ENCODE measurements at places on chromosomes 7 and 10.
A peak's percentile ranks its signal among the peaks of the same experiment; 100 is the strongest.

- no peak for DNase-seq
These were observed 139.8 kb upstream of the NAMPT start for GRCh38 chr7:106424476-106425016.

- DNase-seq: peak; percentile 79
These were observed 287.2 kb upstream of the MKLN1 start for GRCh38 chr7:131040467-131040932.

GRCh38 chr10:13291821-13292773, 7.8 kb downstream of the PHYH start:
- no peak for DNase-seq

DNA sequence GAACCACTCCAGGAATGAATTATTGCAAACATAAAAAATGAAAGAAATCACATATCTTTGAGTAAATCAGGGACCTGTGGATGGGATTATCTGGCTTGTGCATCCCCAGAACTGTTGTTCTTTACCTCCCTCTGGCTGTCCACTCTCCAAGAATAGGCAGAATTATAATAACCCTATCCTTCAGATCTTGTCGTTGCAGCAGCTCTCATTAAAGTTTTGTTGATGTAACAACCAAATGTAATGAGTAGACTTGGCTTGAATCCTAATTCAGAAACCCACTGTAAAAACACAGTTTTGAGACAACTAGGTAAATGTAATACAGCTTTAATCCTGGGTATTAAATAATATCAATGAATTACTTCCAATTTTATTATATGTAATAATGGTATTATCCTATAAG, 16.2 kb downstream of the LSM5 start:
- no peak for DNase-seq

DNA sequence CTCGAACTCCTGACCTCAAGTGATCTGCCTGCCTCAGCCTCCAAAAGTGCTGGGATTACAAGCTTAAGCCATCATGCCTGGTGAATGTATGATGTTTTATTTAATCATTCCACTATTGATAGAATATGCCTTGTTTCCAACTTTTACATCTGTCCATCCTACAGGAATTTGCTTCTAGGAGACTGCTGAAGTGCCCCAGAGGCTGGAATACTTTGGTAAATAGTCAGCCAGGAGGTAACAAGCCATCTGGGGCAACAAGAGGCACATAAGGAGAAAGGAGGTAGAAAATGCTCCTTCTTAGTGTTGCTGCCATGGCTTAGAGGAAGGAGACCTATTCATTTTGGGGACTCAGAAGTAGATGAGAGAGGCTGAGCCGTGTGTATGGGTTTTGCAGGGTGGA, 14.8 kb downstream of the PLCE1 start:
- no peak for DNase-seq

DNA sequence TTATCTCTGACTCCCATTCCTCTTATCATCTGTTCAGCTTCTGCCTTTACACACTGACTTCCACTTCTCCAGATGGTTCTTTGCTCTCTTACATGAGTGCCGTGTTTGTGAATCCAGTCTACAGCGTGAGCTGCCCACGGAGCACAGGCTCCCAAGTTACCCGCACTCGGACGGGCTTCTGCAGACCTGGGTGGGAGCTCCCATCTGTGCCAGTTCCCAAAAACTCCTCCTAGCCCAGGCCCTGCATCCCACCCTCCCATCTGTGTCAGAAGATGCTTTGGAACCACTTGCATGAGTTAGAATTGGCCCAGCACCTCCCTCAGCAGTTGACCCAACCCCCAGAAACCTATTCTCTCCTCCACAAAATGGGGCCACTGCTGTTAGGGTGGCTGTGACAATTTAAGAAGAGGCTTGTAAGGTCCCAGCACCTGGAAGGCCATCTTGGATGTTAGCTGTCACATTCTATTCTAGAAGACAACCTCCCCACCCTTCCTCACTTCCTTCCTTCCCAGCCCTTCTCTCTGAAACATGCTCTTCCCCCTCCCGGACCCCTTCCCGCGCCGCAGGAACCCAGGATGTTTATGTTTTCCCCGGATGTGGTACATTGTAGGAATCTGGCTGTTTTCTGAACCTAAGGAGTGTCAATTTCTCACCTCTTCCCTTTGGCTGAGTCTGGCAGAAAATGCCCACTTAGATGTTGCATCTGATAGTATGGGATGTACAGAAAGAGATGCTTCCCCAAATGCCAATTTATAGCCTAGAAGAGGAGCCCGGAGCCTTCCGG, 79.2 kb downstream of the CCDC3 start:
- DNase-seq: no peak

GRCh38 chr10:120578890-120579289, 121.9 kb downstream of the PLPP4 start:
- no peak for DNase-seq

GRCh38 chr10:3486346-3487065, 298.5 kb downstream of the KLF6 start:
- peak; percentile 93 for DNase-seq

DNA sequence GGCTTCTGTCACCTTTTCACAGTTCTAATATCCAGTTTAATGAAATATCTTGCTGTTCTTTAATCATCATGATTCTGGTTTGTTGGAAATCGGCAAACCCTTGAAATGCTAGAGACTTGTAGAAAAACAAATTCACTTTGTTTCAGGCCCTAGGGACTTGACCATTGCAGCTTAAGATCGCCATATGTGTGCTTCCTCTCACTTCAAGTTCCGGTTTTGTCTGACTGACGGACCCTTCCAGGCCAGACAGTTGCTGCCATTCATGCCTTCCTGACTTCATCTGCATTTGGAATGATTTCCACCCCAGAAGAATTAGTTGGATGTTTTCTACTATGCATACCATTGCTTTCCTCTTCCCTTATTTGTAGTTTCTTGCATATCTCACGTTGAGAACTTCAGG, 125.6 kb downstream of the CELF2 start:
- DNase-seq: no peak

GRCh38 chr7:149529136-149529718, 31.6 kb upstream of the ZNF746 start:
- DNase-seq: no peak

DNA sequence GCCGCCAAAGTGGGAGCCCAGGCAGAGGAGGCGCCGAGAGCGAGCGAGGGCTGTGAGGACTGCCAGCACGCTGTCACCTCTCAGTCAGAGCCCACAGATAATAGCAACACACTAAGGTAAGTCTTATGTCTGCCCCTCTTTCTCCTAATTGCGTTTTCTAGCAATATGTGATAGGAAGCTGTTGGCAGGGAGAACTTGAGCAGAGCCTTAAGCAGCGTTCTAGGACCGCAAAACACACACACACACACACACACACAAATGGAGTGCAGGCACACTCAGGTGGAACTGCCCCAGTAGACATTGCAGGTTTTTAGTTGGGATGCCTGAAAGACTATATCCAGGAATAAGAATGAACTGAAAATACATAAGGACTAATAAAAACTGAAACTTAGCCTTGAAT, 1188.5 kb downstream of the NXPH1 start:
- no peak for DNase-seq

DNA sequence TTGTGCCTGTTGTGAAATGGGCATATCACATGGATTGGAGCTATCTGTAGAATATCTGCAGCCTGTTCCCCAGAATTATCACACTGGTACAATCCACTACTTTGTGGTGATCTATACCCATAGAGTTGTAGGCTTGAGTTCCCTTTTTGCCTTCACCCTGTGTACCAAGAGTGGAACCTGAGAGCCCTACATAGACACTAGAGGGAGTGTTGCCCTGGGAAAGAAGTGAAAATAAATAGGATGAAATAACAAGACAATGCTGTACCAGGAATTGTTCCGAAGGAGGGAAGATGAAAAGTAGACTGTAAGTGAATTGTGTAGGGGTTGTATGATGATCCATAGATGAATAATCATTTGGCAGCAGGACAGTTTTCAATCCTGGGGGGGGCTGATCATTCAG, 9.0 kb downstream of the SORCS3 start:
- peak; percentile 43 for DNase-seq

DNA sequence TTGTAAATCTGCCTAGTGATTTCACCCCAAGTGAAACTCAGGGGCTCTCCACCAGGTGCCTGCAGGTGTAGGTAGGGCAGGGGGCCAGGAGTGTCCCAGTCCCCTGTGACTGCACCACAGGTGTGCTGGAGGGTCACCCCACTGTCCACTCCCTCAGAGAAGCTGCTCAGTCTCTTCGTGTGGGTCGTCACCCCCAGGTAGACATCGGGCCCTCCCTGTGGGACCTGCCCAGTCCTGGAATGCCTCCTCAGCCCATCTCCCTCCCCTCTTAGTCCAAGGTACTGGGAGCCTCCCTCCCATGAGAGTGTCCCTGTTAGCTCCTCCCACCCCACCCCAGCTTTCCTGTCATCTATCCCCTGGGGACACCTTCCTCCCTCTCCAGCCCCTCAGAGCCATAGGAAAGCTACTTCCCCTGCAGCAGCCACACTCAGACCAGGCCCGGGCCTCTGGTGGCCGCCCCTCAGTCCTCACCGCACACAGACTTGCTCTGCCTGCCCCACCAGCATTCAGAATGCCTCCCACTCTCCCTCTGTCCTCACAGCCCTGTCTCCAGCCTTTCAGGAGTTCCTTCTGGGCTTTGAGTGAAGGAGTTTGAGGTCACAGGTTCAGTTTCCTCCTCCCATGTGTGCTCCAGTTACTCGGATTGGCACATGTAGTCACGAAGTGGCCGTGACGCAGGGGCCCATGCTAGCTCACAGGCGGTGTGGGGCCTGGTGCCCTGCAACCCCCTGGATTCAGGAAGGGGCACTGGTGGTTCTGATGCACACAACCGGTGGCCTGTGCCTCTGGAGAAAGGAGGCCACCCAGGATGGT, 5.1 kb downstream of the ALOX5 start:
- DNase-seq: peak; percentile 24

- DNase-seq: no peak
These were observed 369.2 kb upstream of the MGMT start for GRCh38 chr10:129097776-129098330.

- DNase-seq: peak; percentile 21
These were observed 1.3 kb downstream of the GLI3 start for GRCh38 chr7:42235741-42236161.

- DNase-seq: no peak
These were observed 220.3 kb downstream of the RPS24 start for GRCh38 chr10:78254013-78254412.

- peak; percentile 76 for DNase-seq
These were observed 95.5 kb downstream of the PPP1R17 start for GRCh38 chr7:31782411-31782991.

DNA sequence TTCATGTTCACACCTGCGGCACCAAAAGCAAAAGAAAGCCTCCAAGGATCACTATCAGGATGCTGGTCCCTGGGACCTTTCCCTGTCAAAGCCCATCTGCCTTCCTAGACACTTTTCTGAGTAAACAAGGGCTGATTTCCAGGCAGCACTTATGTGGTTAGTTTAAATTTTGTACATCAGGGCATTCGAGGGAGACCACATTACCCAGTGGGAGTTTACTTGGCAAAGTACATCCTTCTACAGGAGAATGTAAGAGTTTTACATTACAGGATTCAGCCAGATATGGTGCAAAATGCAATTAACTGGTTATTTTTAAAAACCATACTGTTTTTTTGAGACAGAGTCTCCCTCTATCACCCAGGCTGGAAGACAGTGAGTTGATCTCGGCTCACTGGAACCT, 132.1 kb downstream of the CSTF2T start:
- DNase-seq: no peak

- no peak for DNase-seq
These were observed 206.3 kb upstream of the KMT2E start for GRCh38 chr7:104807671-104808070.

DNA sequence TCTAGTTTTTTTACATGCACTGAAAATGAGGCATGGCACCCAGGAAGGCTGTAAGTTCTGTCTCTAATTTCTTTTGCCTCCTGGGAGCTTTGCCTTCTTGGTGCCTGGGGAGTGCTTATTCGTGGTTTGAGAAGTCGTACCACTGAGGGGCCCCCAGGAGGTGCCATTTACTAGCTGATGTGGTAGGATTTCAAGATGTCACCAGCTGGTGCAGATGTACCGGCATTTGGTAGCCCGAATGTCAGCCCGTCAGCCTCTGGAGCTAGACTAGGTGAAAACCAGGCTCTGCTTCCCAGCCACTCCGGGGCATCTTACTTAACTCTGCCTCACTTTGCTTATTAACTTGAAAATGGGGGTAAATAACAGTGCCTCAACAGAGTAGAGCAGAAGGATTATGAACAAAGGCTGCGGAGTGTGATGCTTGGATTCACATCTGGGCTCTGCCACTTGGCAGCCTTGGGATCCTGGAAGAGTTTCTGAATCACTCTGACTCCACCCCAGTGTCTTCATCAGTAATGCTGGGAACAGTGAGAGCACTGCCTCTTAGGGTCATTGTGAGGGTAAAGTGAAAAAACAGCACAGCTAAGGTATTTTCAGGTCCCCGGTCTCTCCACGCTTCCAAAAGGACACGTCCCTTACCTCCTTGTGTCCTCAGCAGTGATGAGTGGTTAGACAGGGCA, 31.4 kb upstream of the BTBD16 start:
- DNase-seq: no peak

GRCh38 chr7:97313900-97314299, 196.4 kb downstream of the SDHAF3 start:
- no peak for DNase-seq

DNA sequence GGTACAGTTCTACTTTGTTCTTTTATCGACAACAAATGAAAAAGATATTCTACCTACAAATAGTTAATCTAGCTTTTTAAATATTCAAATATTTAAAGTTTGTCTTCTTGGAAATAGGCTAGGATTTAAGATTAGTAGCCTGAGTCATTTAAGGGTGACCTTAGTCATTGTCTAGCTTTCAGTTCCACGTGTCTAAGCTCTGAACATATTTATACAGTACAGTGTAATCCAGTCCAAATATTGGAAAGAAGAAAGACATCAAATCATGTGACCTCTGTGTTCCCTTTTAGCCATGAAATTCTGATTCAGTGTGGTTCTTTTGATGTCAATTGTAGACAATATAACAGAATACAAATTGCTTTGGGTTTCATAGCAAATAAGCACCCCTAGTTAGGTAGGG, 121.1 kb downstream of the MALRD1 start:
- no peak for DNase-seq

GRCh38 chr10:112967200-112967599, 17.2 kb downstream of the TCF7L2 start:
- no peak for DNase-seq

DNA sequence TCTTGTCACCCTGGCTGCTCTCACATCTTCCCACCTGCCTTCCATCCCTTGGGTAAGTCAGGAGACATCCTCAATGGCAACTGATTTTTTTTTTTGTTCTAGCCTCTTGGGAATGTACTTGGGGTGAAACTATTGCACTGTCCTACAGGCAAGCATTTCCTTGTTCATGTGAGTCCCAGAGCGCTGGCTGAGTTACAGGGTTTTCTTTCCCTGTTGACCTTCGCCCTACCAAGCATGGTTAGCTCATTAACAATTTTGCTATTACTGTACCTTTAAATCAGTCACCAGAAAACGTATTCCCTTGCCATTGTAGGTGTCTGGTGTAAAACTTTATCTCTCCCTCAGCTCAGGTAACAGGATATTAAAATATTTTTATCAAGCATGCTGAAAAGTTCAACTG, 98.9 kb downstream of the PRLHR start:
- peak; percentile 46 for DNase-seq

GRCh38 chr7:12581897-12582296, 11.4 kb downstream of the SCIN start:
- DNase-seq: no peak

- no peak for DNase-seq
These were observed 71.9 kb downstream of the ELFN1 start for GRCh38 chr7:1741751-1742554.

- DNase-seq: no peak
These were observed 44.2 kb upstream of the TMEM213 start for GRCh38 chr7:138753610-138754009.
